PC-3 (cell line): ENCODE measurements at places on chromosomes 6 and 20.
A peak's percentile ranks its signal among the peaks of the same experiment; 100 is the strongest.

DNA sequence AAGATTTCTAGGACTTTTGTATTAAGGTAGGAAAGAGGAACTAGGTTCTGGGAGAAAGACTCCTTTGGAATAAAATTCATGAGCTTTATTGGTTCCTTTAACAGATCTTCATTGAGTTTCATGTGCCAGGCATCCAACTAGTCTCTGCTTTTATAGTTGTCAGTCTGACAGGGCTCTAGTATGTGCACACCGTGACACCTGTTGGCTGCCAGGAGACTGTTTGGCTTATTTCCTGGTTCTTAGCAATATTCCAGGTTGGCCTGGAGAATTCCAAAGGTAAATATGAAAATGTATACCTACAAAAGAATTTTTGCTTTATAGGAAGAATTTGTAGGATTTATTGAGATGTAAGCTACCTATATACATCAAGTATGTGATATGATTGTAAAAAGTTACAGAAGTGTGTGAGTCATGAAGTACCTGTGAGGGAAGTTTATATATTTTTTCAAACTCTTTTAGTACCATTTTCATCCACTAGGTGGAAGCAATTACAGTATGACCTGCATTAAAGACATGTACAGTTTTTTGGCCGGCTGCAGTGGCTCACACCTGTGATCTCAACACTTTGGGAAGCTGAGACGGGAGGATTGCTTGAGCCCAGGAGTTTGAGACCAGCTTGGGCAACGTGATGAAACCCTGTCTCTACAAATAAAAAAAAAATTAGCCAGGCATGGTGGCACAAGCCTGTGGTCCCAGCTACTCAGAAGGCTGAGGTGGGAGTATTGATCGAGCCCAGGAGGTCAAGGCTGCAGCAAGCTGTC lies 35.2 kb downstream of the NDUFAF5 start:
- DNase-seq, result peak; percentile 95

GRCh38 chr20:48923149-48923718 lies 1.7 kb downstream of the ARFGEF2 start:
- no peak for DNase-seq

DNA sequence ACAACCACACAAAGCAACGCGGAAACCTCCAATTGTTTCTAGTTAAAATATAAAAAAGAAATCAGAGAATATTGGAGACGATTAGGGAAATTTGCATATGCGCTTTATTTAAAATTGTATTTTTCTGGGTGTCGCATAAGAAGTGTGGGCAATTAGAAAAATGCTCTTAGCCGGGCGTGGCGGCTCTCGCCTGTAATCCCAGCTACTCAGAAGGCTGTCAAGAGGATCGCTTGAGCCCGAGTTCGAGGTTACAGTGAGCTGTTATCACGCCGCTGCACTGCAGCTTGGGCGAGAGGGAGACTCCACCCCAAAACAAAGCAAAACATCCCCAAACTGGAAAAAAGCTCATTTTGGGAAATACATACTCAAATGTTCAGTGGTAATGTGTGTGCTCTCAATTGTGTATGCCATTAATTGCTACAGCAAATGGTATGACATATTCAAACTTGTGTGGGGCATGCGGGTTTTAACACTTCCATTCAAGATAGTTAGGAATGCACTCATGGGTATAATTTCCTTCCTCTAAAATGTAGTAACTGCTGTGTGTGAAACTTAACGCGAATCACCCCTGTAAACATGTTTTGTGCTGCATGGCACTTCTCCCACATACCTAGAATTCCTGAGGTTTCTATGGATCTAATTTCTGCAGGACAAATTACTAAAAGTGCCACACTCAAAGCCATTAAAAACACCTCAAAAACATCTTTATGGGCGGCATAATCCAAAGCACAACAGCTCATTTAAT lies 54.7 kb upstream of the HFE start:
- peak; percentile 52 for DNase-seq

DNA sequence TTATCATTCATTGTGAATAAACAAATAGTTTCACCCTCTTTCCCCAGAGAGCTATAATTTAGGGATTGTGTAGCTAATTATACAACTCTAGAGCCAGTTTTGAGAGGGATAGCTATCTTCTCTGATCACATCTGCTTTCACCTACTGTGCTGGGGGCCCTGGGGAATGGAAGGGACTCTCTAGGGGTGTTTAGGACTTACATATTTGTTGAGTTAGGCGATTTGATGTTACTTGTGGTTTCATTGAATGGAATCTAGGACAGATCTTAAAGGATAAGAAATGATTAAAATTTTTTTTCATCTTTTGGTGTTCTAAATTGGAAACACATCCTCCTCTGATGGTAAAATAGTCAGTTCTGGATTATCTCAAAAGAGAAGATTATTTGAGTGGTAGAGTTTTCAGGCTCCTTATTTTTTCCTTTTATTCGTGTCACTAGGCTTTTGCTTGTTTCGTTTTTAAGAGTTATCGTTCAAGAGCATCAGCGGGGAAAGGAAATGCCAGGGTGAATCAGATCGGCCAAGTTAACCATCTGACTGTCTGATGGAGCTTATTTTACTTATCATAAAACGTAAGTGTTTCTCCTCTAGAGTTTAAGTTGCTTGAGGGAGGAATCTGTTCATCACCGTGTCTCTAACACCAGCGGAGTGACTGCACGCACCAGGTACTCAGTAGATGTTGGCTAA lies 236.7 kb downstream of the FARS2 start:
- DNase-seq, result peak; percentile 80
